Endothelial cell of umbilical vein (primary cell): ENCODE measurements at places on chromosomes 12 and 14. TPM values are rescaled to one million over a fixed set of nuclear protein-coding genes. Genes with fewer than 3 reads are reported as not detected.

GRCh38 chr12:132530447-132530846 lies 40.5 kb downstream of the FBRSL1 start:
- DNase-seq = no peak

DNA sequence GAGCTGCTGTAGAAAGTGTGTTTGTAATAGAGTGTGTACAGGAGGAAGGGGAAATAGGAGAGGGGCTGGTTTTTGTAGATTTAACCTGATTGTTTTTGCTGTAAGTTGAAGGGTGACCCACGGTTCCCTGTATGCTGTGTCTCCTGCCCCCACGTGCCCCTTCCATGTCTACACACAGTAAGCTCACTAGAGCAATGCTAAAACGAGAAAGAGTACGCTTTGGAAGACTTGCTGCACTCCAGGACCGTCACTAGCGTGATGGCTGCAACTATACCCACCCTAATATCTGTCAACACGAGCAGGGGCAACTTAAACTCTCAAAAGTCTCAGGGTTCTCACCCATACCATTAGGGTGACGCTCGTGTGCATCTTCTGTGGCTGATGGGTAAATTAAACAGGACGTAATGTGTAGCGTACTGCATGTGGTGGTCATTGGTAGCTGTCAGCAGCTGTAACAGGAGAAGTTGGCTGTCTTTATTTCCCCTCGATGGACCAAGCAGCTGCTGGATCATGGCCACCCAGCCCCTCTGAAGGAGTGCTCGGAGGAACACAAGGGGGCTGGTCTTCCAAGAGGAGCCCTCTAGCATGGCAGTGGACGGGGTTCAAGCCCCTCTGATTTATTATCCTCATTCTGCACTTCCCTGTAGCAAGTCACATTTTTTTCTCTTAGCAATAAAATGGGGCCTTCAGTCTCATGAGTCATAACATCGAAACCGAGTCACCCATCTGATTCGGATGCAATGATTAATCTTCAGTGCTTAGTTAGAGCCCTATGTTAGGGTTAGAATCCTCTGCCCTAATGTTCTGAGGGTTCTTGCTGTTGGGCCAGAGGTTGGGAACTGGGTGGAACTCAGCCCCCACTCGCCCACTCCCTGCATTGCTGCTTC lies 14.0 kb downstream of the CCND2 start:
- DNase-seq = no peak

DNA sequence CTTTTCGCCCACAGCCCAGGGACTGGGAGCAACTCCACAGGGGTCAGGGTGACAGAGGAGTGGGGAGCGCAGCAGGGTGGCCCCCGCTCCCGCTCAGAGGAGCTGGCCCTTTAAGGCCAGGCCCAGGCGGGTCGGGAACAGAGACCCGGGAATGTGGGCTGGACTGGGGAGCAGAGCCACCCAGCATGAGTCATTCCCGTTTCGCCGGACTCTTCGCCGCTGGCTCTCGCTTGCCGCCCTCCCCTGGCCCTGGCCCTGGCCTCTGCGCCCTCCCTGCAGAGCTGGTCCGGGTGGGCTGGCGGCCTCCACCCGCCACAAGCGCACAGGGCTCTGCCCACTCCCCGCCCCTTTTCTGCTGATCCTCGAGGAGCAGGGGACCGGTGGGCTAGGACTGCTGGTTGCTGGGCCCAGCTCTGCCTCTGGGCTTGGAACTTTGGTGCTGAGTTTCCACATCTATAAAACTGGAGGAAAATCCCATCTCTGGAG lies 92.8 kb downstream of the NINJ2 start:
- peak; percentile 72 for DNase-seq

DNA sequence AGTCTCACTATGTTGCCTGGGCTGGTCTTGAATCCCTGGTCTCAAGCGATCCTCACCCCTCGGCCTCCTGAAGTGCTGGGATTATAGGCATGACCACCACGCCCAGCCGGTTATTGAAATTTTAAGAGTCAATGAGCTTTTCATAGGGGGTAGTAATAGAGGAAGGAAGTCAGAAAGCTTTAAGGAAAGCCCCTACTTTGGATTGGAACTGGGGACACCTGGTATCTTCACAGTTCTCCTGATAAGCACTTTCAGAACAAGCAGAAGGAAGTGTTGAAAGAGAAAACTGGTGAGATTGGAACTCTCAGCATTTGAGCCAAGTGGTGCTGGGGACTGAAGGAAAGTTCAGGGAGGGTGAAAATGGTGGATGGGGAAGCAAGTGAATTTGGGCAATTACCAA lies 5.1 kb downstream of the SLC4A8 start:
- DNase-seq = no peak

GRCh38 chr14:61703342-61704129 lies 8.2 kb downstream of the HIF1A start:
- DNase-seq = no peak

The SLC8A3 gene
- not detected in 2 replicates for polyA plus RNA-seq

The GPD1 gene
- 0.07 and 0.10 TPM in 2 replicates for polyA plus RNA-seq

GRCh38 chr12:26948309-26948708 lies 10.0 kb downstream of the FGFR1OP2 start:
- DNase-seq = no peak

The ARHGEF40 gene
- polyA plus RNA-seq = 19.9 and 30.4 TPM in 2 replicates

DNA sequence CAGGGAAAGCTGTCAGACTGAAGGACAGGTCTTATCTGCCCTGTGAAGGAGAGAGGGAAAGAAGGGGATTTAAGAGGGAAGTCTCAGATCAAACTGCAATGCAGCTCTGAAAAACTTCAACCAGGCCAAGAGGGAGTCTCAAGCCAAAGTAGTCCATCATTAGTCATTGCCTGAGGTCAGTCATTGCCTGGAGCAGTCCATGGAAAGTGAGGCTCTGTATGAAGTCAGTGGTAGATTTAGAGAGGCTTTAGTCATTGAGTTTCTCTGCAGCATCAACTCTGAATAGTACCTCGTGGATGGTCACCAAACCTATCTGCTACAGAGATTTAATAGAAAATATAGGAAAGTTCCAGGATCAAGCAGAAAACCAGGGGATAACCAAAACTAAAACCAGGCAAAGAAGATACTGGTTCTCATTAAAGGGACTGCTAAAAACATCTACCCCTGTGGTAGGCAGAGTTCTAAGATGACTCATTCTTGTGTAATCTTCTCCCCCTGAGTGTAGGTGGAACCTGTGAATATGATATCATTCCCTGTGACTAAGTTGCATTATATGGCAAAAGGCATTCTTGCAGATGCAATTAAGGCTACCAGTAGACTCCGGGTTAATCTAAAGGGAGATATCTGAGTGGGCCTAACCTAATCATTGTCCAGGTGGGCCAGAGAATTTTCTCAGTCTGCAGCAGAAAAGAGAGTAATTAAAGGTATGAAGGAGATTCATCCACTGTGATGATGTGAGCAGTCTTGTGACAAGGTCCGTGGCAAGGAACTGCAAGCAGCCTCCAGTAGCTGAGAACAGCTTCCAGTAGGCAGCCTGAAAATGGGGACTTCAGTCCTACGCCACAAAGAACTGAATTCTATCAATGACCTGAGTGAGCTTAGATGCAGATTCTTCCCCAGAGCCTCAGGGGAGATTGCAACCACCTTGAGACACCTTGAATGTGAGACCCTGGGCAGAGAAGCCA lies 123.1 kb downstream of the GALC start:
- DNase-seq = no peak
